ENCODE measurements at places on chromosomes 12 and 14.

- DNase-seq = no peak
Observed at GRCh38 chr14:58439476-58439875, 12.0 kb downstream of the KIAA0586 start.

DNA sequence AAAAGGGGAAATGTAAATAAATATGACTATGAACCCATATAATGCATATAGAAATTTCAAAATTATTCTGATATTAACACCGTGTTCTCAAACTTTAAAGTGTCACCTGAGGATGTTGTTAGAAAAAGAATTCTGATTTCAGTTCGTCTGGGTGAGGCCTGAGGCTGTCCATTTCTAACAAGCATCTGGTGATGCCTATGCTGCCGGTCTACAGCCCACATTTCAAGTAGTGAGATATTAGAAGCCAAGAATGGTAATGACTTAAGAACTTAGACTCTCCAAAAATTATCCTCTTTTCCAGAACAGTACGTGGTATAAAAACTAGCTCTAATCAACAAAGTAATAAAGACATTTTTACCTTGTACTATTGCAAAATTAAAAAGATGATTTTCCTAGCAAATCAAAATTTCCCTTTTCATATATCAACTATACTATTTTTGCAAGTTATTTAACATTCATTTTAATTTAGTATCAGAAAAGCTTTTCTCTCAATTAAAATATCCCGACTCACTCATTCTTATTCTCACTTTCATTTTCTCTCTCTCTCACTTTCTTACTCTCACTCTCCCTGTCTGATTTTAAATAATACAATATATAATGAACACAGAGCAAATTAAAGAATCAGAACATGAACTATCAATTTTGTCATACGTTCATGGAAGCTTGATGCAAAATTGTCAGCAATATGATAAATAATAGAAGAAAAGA, 35.0 kb downstream of the PIK3C2G start:
- DNase-seq = no peak

- no peak for DNase-seq
Observed at GRCh38 chr12:104414581-104415341, 42.0 kb upstream of the CHST11 start.

DNA sequence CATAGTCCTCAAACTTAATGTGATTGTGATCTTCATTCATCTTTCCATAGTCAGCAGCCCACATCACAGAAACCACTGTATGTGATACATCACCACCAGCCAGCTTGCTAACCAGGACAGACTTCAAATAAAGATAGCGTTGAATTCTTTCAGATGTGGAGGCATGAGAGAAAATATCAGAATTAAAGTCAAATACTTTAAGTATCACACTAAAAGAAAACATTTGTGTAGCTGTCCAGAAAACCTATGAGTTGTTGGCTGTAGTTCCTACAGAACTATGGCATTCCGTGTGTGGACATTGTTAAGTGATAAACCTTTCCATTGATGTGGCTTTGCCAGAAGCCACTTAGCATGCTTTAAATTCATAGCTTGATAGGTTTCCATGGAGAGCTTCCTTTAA, 105.1 kb downstream of the LLPH start:
- DNase-seq = no peak

GRCh38 chr14:102020058-102020971, 55.9 kb downstream of the DYNC1H1 start:
- DNase-seq = peak; percentile 28

GRCh38 chr12:130336723-130337487, 782 bp upstream of the PIWIL1 start:
- no peak for DNase-seq

GRCh38 chr12:17326649-17327048, 720.7 kb upstream of the LMO3 start:
- DNase-seq = no peak

DNA sequence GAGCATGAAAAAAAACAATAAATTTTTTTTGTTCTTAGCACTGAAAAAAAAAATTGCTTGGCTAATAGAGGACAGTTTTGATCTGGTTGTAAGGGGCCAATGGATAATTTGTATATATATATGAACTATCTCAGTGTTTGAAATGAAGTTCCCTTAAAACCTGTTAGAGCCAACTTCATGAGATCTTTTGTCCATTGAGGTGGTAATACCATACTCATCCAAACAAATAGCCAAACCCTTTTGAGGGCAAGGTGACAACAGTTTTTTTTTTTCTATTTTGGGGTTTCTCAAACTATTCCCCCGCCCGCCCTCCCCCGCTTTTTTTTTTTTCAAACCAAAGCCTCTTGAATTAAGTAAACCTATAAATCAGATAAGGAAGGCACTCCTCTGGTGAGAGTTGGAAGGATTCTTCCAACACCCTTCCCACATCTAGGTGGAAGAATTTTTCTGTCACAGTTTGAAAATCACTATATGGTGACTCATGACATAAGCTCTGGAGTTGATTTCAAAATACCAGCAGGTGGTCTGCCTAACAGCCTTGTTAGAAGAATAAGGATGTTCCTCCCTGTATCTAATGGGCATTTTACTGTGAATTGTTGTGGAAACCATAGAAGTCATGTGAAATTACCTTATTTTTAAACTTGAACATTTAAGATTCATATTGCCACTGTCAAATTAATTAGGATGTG, 10.2 kb downstream of the ARHGAP5 start:
- DNase-seq = peak; percentile 25

DNA sequence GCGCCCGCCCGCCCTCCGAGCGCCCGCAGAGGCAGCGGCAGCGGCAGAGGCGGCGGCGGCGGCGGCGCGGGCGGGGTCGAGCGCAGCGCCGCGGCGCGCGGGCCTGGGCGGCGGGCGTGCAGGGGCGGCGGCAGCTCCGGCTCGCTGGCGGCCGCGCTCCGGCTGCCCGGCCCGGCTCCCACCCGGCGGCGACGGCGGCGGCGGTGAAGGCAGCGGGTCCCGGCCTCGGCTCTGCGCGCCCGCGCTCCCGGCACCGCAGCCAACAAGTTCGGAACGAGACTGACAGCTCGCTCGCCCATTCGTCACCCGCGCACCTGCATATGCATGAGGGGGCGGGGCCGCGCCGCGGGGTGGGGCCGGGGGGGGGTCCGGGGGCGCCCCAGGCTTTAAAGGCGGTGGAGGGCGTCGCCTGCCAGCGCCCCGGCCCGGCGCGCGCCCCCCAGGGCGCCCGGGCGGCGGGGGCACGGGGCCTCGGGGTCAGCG, at the start of gene JAG2:
TSS of gene JAG2 (minus strand) at position 281 of the 483 bp plus-strand sequence. CDS start 356 bp downstream, outside the sequence.
- peak; percentile 63 for DNase-seq

DNA sequence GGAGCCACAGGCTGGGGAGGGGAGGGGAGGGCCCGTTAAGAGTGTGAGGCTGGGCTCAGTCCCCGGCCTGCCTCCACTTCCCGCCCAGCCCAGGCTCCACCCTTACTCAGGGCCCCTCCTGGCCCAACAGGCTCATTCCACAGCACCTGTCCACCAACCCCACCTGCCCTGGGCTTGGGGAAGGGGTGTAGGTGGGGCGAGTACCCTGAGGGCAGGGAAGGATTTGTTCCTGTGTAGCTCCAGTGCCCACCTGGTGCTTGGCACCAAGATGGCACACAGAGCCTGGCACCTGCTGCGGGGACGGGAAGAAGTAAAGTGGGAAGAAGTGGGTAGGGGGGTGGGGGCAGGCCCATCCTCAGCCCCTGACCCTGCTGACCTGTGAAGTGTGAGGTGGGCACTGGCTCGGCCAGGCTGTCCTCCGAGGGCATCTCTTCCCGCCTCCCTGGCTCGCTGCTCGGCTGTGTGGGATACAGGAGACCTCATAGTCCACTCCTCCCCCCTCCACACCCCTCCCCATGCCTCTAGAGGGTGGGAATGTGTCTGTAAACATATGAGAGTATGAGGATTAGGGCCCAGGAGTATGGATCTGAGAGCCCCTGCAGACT, 35.1 kb downstream of the NCKAP5L start:
- no peak for DNase-seq

DNA sequence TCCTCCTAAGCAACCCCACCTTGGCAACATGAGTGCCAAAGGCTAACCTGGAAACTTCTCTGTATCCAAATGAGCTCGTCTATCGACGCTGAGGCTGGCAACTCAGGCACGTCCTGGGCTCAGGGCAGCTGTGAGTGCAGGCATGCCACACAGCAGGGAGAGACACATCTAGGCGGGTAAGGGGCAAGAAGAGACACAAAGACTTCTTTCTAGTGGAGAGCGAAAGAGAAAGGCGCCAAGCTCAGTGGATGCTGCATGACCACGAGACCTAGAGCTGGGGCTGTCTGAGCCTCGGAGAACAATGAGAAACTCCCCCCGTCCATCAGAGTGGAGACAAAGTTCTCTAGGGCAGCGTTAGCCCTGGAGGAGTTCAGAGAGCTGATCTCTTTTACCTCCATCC, 170.4 kb downstream of the CALM1 start:
- DNase-seq = no peak

DNA sequence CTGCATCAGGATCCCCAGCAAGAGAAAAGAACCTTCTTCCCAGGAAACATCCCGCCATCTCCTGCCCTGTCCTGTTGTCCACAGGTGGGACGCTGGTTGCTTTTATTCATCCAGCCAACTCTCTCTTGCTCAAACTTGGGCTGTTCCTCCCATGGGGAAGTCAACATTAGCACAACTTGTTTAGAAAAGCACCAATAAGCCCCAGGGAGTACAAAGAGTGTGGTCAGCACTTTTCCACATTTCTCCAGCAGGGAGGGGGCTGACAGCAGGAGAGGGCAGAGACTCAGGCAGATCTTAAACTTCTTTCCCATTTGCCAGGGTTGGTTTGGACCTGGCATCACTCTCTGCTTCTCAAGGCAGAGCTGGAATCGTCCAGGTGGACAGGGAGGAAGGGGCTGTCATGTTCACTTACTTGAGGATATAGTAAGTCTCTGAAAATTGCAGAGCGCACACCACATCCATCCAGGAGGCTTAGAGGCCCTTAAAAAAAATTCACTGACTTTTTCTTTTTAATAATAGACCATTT, 74.9 kb downstream of the RBM19 start:
- no peak for DNase-seq

GRCh38 chr14:84036840-84037239, 1493.1 kb upstream of the FLRT2 start:
- DNase-seq = peak; percentile 64

DNA sequence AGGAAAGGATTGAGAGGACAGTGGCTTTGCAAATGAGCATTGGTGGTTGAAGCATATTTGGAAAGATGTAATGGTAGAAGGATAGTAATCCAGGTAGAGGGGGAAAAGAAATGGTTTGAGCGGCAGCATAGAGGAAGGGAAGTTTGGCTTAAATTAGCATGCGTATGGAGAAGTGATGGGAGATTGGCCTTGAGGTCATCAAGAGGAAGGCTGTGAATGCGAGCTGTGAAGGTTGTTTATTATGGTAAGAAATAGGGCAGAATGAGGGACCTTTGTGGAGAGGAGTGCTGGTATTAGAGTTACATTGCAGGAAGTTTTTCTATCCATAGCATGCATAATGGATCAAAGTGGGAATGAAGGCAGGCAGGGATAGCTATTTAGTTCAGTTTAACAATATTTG, 162.1 kb downstream of the TMTC2 start:
- no peak for DNase-seq

GRCh38 chr14:51593397-51593796, 58.3 kb upstream of the FRMD6 start:
- no peak for DNase-seq

GRCh38 chr12:91139286-91139685, 28.0 kb upstream of the LUM start:
- no peak for DNase-seq

- DNase-seq = peak; percentile 31
Observed at GRCh38 chr12:121467638-121468498, 68.0 kb downstream of the RNF34 start.

GRCh38 chr12:52552055-52552454, 890 bp downstream of the KRT71 start:
- DNase-seq = no peak

DNA sequence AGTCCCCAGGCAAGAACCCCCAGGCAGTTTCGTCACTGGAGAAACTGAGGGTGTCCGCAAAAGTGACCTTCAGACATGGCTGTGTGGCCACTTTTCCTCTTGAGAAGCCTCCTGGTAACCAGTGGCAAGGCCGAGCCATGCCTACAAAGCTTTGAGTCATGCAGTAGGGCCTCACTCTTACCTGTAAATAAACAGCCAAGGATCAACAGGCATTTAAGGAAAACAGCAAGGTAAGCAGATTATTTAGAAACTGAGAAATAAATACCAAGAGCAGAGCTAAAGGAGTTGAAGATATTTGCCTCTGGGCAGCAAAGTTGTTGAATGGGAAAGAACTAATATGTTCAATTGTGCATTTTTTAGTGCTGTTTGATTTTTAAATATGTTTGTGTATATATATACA, 141.0 kb upstream of the BCL2L14 start:
- DNase-seq = no peak

- no peak for DNase-seq
Observed at GRCh38 chr14:46306267-46306666, 345.3 kb downstream of the RPL10L start.

DNA sequence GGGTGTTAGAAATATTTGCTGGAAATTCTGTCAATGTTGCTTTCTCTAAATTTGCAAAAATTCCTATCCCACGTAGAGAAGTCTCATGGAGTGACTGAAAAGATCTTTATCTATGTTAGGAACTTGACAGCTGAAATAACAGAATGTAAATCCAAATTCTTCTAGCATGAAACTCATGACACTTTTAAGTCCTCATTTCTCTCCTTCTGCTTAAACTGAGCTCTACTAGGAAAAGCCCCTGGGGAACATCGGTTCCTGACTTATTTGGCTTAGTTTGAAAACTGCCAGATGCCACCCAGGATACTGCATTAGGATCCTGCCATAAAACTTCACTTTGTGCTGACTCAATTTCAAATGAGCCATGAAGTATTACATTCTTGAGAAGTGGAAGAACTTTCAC, 426.0 kb downstream of the GALC start:
- no peak for DNase-seq

DNA sequence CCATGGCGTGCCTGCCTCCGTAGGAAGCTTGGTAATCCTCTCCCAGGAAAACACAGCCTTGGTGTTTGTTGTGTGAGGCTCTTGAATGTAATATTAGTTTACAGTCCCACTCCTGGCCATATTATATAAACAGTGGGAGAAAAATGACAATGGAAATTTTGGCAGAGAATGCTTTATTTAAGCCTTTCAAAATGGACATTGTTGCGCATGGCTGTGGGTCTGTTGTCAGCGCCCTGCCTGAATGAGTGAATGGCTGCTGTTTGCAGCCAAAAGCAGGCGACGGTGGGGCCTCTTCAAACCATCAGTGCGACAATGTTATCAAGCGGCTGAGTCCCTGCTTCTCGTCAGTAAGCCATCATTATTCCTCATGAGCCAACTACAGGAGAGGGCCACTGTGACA, 201.8 kb upstream of the RMST start:
- DNase-seq = no peak

DNA sequence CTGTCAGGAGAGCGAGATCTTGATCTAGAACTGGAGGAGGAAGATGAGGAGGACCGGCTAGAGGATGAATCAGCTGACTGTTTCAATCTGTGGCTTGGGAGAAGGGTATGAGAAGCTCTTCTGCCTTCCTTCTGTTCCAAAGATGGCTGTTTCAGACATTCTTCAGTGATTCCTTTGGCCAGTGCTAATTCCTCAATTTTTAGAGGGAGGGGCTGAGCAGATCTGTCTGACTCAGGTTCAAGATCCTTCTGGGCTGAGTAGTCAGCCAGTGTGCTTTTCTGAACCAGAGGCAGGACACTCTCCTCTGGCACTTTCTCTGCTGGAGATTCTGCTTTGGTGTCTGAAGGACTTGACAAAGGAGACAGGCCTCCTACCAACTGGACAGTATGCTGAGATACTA, 15.2 kb downstream of the ACIN1 start:
- DNase-seq = no peak

All from hematopoietic multipotent progenitor cell treated with erythropoietin and hydrocortisone succinate and interleukin-3 and kit ligand, for 4 days (in vitro differentiated cells).